ENCODE measurements at places on chromosomes 5 and 9. TPM values are rescaled to one million over a fixed set of nuclear protein-coding genes. Genes with fewer than 3 reads are reported as not detected.

- DNase-seq: no peak
Measured at GRCh38 chr9:94911986-94912635, 185.6 kb downstream of the AOPEP start.

GRCh38 chr5:64788156-64788555 is 19.4 kb downstream of the CWC27 start:
- no peak for DNase-seq

DNA sequence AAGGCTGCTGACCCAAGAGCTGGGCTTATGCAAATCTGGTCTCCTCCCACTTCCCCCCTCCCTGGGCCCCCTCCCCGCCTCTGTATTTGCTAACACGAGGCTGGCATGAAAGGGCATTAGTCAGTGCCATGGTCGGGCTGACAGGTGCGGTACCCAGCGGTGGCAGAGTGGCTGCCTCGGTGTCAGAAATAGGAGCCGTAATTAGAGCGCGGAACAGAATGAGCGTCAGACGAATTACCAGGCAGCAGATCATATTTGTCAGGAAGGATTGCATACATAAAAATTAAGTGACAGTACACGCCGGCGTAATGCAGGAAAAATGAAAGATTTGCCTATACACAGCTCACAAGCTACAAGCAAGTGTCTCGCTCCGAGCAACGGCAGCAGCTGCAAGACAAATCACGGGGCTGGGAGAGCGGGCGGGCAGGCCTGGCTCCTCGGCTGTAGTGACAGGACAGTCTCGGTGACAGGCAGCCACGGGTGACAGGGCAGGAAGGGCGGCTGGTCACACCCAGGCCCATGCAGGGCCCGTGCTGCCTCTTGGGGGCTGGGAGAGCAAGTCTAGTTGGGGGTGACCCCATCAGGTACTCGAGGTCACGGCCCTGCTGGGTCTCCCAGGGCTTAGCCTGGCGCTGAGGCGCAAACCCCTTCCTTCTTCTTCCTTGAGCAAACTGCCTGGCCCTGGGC is 72.4 kb downstream of the NEK6 start:
- DNase-seq: no peak

DNA sequence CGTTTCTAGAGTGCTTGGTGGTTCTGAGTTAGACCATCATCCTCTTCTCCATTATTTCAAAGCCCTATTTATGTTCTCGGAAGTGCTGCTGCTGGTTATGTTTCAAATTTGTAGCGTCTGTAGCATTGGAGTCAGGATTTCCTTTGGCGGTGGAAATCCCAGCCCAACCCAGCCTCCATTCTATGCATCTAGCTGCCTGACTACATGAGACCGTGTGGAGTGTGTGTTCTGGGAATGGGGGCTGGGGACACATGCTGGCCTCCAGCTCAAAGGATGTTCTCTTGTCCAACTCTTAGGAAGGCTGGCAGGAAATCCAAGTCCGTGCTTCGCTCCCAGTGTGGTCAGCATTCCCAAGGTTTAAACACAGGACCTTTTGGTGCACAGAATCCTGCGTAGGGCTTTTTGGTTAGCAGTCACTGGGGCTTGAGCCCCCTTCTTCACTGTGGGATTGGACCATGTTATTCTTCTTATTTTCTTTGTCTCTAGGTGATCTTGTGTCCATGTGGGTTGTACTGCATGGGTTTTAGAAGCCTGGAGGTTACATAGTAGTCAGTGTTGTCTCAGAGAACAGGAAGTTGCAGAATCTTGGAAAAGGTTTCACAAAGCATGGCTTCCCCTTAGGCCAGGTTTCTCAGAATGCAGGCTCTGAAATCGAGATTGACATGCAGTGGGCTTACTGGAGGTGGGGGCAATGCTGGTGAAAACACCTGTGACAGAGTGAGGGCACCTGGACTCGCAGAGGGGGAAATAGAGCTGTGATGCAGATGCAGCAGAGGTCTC is 132.2 kb downstream of the ARHGAP26 start:
- DNase-seq: no peak

- no peak for DNase-seq
Measured at GRCh38 chr9:37414503-37414943, 8.0 kb upstream of the GRHPR start.

DNA sequence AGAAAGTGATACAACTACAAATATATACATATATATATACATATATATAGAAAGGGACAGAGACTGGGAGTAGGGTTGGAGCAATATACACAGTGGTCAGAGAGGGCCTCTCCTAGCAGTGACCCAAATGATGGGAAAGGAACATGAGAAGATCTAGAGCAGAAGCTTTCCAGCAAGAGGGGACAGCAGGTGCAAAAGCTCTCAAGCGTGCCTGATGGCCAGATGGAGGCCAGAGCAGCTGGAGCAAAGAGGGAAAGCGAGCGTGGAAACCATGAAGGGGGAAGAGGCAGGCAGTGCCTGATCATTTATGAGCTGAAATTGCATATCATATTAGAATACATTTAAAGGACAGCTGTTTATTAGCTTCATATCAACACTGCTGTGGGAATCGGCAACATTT is 7.6 kb upstream of the GRPEL2 start:
- no peak for DNase-seq

DNA sequence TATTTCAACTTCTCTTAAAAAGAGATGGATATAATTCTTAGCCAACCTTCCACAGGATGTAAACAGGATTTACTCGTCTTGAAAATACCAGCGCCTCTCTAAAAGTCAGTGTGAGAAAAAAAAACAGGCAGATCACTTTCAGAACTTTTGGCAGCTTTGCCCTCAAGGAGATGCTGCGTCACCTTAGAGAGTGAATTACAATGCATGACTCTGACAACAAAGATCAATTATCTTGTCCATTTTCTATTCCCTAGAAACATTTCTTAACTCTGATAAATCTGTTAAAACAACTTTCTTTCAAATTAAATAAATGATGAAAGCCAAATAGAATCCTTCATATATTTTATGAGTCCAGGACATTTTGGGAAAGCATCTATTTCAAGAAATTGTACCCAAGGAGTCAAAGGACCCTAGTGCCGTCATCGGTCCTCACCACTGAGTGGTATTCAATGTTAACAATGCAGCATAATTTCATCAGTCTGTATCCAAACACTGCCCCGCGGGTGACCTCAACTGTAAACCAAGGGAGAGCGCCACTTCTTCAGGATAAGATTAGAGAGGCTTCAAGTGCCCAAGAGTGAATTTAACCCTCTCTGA is 536.0 kb downstream of the PDE4D start:
- no peak for DNase-seq

GRCh38 chr5:151660616-151661495 is 25.9 kb downstream of the SPARC start:
- DNase-seq: no peak

DNA sequence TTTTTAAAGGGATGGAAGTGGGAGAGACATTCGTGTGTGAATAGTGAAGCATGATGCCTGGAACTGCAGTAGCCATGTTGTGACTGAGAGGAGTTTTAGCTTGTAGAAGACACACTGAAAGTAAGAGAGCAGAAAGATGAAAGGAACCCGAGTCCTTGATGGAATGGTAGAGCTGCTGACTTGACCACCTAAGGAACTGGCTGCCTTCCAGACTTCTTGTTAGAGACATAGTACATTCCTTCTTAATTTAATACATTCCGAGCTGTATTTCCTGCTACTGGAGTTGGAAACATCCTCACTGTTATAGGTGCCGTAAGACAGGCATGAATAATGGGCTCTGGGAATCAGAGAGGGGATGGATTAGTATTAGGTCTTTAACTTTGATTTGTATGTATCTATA is 7.4 kb downstream of the CER1 start:
- no peak for DNase-seq

GRCh38 chr9:85321561-85321960 is 420.2 kb downstream of the AGTPBP1 start:
- no peak for DNase-seq

- no peak for DNase-seq
Measured at GRCh38 chr9:92563116-92564100, 27.6 kb upstream of the ECM2 start.

GRCh38 chr5:51002368-51002767 is 335.9 kb downstream of the PARP8 start:
- no peak for DNase-seq

GRCh38 chr9:132169672-132170392 is 8.0 kb downstream of the NTNG2 start:
- no peak for DNase-seq

ANGPTL2 gene
- 169 TPM for total RNA-seq

KCNT1 gene
- 0.06 TPM for total RNA-seq

SLC6A18 gene
- total RNA-seq: not detected

PHYHD1 gene
- 13.6 TPM for total RNA-seq

CCNB1 gene
- total RNA-seq: 4.9 TPM

Data from mesenteric fat pad (tissue), 1 donor.